ENCODE measurements at places on chromosomes 4 and X.

- DNase-seq = no peak
Observed at GRCh38 chr4:30789219-30789671, 69.1 kb downstream of the PCDH7 start.

- no peak for DNase-seq
Observed at GRCh38 chrX:1902901-1903235, 288.0 kb downstream of the ASMT start.

GRCh38 chr4:182206266-182206665, 36.9 kb upstream of the TENM3 start:
- no peak for DNase-seq

DNA sequence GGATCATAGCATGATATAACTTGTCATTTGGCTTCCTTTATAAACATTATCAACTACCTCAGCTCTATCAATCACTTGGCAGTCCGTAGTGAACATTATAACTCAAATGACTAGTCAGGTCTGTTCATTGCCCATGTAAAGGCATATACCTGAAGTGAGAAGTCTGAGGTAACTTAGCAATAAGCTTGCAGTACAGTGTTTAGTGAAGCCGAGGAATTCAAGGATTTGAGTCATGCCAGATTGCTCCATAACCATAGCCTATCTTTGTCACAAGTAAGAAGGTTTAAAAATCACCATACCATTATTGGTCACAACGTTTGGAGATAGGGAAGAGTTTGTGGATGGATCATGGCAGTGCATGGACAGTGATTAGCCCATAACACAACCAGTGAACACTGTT, 41.6 kb downstream of the AR start:
- DNase-seq = no peak

DNA sequence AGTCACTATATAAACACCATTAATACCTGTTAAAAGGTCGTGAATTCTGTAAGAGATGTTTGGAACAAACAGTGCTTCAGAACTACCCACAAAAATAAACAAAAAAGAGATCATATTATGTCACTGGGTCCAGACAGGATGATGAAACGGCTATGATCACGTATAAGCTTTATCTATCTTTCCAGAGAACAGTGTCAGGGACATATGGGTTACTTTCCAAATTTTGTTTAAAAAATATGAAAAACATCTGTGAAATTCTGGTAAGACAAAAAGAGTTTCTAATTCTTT, 90.0 kb downstream of the SORBS2 start:
- no peak for DNase-seq

DNA sequence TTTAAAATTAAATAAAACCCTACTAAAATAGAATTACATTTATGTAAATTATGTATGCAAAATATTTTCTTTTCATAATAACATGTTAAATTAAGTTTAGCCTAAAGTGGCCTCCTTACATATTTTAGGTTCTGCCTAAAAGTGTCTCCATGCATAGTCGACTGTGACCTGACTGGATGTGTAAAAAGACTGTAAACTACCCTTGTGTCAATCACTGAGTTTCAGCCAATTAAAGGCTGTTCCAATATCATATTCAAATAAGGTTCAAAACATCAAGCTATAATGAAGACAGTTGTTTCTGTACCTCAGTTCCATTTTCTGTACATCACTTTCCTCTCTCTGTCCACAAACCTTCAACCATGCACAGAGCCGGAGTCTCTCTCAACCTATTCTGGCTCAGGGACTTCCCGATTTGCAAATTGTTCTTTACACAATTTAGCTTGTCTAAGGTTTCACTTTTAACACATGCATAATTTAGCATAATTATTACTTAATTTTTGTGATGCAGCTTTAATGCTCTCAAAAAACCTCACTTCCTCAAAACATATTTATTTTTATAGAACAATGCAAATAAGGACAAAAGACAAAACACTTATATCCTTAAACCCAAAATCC, 60.1 kb downstream of the SH3RF1 start:
- no peak for DNase-seq

- DNase-seq = no peak
Observed at GRCh38 chr4:108118505-108118904, 50.2 kb downstream of the LEF1 start.

DNA sequence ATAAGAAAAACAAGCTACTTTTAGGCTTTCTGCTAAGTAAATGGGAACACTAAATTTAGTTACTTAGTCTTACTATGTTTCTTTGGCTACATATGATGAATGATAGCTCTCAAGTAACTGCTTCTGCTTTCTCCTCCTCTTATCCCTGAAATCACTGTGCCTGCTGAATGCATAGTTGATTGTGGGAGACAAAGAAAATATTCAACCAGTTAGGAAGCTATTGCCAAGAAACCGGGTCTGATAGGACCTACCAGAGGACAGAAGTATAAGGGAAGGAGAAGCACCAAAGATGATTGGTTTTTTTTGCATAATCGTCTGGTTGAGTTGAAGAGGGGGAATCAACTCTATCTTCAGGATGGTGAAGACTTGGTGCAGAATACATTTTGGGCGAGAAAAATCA, 28.0 kb upstream of the NDUFC1 start:
- DNase-seq = no peak

GRCh38 chr4:53371843-53372521, 5.5 kb upstream of the FIP1L1 start:
- no peak for DNase-seq

GRCh38 chrX:650324-650723, 19.7 kb downstream of the SHOX start:
- DNase-seq = no peak

DNA sequence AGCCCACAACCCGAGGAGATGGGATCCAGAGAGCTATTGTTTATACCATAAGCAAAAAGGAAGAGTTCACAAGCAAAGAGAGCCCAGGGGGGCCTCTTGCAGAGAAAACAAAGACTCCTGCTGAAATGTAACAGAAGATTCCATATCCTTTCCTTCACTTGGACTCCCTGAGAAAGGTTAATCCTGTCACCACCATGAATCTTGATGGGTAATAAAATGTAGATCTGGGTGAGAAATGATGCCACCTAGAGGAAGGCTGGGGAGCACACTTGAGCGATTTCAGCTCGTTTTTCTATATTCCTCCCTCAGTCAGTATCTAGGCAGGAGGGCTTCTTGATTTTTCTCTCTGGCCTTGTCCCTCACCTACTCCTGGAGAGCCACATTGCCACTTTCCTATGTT, 10.2 kb upstream of the KCNE5 start:
- DNase-seq = no peak

GRCh38 chr4:24820541-24820940, 25.2 kb downstream of the SOD3 start:
- DNase-seq = no peak

DNA sequence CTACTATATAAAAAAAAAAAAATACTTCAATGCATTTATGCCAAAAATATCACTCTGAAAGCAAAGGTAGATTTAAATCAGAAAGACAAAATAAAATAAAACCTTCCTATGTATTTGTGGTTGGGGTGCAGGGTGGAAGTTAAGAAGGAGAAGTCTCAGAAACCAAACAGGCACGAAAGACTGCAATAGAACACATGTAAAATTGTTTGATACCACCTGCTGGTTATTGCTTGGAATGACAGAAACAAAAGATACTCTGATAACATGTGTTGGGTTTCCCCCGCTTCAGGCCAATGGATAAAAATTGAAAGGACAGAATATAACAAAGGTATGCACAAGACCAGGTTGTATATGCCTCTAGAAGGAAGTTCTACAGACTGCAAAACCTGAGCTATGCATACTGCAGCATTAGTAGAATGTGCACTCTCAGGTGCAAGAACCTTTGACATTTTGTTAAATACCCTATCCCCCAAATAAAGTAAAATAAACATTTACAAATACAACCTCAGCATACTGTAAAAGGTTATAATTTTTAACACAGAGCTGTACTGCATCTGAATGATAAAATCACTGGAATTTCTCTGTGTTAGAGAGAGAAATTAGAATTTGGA, 118.8 kb downstream of the GABRA2 start:
- DNase-seq = no peak

DNA sequence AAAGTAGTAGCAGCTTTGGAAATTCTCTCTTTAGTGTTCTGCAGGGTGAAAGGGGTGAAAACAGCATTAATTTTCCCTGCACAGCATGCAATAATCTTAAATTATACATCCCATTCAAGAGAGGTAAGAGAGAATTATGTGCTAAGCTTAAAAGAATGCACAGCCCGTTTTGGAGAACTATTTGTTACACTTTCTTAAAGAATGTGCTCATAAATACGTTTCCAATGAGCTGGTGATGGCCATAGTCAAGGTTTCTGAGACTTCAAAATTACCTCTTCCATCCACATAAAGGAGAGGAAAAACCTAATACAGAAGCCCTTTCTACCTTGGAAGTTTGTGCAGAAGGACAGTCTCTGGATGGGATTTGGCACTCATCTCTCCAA, 766.7 kb upstream of the TENM3 start:
- no peak for DNase-seq

DNA sequence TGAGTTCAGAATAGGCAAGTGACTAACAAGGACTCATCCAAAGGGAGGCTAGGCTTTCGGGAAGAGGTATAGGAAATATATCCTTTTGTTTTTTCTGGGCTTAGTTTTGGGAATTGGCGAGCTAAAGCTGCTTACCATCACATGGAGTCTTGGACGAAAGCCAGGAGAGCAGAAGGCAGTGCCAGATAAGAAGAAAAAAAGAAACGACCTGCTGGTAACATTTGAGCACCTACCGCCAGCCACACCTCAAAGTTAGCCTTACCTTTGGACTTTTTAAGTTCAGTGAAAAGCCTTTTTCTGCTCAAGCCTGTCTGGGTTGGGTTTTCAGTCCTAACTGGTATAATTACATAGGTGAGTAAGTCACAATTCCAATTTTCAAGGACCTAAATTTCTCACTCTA, 85.1 kb upstream of the LCORL start:
- no peak for DNase-seq

- DNase-seq = no peak
Observed at GRCh38 chrX:13932416-13932815, 97.3 kb downstream of the GEMIN8 start.

GRCh38 chr4:10809905-10810304, 125.3 kb upstream of the CLNK start:
- DNase-seq = no peak
